Putamen (tissue), 1 donor: ENCODE measurements at places on chromosomes 16 and 17.

- DNase-seq, result no peak
These were observed 38.1 kb downstream of the DCAKD start for GRCh38 chr17:45013021-45013997.

- DNase-seq, result no peak
These were observed 9.1 kb upstream of the BAHCC1 start for GRCh38 chr17:81386141-81386645.

- DNase-seq, result no peak
These were observed 941.5 kb downstream of the CDH11 start for GRCh38 chr16:64180136-64180900.

GRCh38 chr17:74919440-74920305 is 3.4 kb downstream of the USH1G start:
- DNase-seq, result no peak

- no peak for DNase-seq
These were observed 46.6 kb upstream of the MED13 start for GRCh38 chr17:62111562-62112171.

- DNase-seq, result peak; percentile 48
These were observed 75.3 kb upstream of the AMZ2 start for GRCh38 chr17:68172461-68172954.
